Activated CD4-positive, alpha-beta T cell treated with anti-CD3 and anti-CD28 coated beads, Interleukin-2, amount 10 ng/mL, durations not matched to agents 7 days and 5 days (primary cell): ENCODE measurements at places on chromosomes 2 and 18. TPM values are rescaled to one million over a fixed set of nuclear protein-coding genes. Genes with fewer than 3 reads are reported as not detected.

- DNase-seq: no peak
Measured at GRCh38 chr2:45712570-45712969, 61.1 kb downstream of the PRKCE start.

GRCh38 chr2:31401580-31401979 lies 13.0 kb downstream of the XDH start:
- DNase-seq: no peak

DNA sequence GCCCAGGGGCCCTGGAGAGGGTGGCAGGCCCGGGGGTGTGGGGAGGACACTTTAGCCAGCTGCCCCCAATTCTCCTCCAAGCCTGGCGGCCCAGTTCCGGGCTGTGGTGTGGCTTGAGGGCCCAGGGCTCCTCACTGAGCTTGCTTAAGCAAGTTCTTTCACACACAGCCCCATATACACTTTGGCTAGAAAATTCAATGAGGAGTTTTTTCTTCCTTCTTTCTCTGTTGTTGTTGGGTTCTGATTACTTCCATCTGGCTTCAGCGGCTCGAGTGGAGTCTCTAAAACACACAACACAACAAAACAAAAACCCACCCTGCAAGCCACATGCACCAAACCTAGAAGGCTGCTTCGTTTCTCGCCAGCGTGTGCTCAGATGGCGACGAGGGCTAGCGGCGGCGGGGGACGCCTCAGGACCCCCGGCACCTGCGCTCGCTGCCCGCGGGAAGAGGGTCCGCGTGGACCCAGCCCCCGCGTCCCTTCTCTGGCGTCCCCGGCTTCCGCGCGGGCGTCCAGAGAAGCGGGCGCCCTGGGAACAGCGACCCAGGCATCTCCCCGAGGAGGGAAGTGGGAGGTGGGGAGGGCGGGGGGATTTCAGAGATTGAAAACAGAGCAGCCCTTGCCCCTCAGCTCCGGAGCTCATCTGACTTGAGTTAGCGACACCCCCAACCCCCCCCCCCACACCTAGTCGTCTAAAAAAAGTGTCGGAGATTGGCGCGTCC lies 577 bp upstream of the GLI2 start:
- DNase-seq: no peak

DNA sequence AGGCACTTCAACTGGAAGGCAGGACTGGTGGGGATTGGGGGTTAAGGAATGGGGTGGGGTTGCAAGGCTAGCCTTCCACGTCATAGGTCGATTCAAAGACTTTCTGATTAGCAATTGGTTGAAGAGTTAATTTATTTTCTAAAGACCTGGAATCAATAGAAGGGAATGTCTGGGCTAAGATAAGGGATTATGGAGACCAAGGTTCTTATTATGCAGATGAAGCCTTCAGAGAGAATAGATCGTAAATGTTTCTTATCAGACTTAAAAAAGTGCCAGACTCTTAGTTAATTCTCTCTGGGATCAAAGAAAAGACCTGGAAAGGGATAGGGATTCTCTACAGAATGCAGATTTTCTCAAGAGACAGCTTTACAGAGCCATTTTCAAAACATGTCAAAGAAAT lies 368.0 kb upstream of the DLGAP1 start:
- no peak for DNase-seq

GRCh38 chr2:24399434-24400206 lies 39.3 kb upstream of the ITSN2 start:
- DNase-seq: no peak

DNA sequence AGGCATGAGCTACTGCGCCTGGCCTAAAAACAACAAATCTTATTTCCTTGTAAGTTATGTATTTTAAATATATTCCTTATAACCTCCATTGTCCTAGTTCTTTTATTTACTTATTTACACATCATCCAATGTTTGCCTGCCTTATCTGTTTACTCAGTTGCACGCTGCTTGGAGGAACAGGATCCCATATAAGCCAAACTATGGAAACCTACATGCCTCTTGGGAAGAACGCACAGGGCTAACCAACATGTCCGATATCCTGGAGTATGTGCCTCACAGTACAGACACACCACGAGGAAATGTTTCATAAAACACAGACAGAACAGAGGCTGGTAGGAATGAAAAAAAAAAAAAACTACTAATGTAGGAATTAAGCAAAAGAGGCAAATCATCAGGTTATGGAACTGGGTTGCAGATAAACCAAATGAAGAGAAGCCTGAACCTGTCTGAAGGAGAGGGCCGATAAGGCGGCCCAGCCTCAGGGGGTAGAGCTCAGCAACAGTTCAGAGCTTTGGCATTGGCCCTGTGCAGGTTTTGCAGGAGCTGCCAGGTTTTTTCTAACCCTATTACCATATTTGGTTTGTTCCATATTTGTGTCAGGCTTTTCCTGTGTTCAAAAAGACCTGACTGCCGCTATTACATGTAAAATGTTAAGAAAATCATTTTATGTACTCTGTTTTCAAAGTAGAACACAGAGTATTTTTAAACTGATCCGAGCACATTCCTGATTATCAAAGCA lies 19.9 kb upstream of the SP3 start:
- no peak for DNase-seq

DNA sequence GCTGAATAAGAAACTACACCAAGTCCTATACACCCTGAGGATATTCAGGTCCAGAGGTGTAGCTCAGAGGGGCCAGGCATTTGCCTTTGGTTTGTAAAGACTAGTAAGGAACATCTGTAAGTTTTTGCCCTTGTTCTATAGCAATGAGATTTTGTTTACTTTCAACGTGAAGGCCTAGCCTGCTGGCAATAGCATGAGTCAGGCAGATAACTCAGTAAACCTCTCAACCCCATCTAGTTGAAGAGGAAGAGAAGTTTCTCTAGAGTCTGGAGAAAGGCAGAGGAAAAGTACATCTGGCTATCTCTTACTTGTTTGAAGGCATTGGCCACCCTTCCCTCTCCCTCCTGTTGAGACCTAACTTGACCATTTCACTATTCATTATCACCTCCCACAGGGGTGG lies 70.3 kb upstream of the ZNF521 start:
- DNase-seq: no peak

- no peak for DNase-seq
Measured at GRCh38 chr2:3762771-3763447, 59.5 kb downstream of the DCDC2C start.

DNA sequence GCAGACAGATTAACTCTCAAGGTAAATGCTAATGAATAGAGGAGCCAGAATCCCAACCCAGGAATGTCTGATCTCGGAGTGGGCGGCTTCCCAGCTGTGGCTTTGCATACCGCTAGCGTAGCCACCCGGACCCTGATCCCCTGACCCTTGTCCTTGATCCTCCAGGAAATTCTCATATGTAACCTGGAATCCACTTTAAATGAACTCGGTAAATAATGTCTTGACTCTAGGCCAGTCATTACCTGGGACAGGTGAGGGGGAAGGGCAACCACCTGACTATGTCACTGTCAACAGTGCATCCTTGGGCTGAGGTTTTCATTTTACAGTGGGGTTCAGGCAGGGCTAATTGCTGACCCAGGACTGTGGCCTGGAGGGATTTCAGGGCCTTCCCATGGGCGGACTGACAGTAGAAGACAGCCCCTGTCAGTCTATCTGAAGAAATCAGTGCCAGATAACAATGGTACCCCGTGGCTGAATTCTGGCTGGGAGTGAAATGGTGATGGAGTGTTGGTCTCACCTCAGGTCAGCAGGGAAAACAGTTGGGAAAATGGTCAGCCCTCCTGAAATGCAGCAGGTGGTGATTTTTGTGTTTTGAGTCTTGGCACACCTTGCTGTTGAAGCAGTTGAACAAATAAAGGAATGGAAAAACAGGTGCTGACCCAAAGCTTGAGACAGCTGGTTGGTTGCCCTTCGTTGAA lies 9.6 kb downstream of the ACKR3 start:
- no peak for DNase-seq

DNA sequence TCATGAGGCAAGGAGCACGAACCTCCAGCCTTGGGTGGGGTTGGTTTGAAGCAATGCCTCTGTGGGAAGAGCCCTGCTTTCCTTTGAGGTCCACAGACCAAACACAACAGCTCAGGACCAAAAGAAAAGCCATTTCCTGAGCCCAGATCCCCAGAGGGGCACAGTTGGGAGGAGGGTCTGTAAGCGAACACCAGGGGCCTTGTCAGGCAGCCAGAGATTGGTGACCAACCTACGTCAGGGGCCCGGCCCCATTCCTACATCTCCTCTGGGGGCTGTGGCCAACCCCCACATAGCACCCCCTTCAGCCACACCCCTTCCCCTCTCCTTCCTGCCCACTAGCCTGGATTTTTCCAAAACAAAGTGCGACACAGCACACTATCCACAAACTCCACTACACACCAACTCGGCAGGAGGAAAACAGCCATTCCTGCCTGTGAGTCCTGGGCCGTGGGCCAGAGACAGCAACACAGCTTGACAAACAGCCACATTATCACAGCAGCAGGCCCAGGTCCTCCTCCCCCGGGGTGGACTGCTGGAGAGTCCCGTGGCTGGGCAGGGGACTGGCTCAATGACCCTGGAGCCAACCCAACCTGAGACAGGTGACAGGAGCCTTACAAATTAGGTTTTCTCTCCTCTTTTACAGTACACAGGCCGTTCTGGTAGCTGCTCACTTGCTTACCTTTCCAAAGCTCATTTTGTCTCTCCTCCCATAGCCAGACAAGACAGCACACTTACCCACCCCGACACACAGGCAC lies 98.8 kb downstream of the TNS1 start:
- DNase-seq: no peak

- no peak for DNase-seq
Measured at GRCh38 chr18:37243741-37244140, 321.9 kb downstream of the CELF4 start.

DNA sequence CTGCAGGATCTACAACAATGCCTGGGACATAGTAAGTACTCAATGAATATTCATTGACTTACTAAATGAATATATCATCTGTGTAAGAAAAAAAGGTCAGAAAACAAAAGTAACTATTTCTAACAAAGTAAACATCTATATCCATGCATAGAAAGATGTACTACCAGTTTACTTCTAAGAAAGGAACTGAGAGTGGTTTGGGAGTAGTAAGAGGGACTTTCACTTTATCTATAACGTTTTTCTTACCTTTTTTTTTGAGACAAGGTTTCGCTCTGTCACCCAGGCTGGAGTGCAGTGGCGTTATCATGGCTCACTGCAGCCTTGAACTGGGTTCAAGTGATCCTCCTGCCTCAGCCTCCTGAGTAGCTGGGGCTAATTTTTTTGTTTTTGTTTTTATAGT lies 25.7 kb downstream of the DHX57 start:
- DNase-seq: no peak

Gene PMAIP1
- total RNA-seq: 14.8 TPM

Gene UGT1A4
- not detected for total RNA-seq

Gene LMAN1
- total RNA-seq: 55.4 TPM

Gene RASGRP3
- total RNA-seq: 11.8 TPM

Gene PID1
- not detected for total RNA-seq

Gene PLEKHH2
- 0.20 TPM for total RNA-seq
